ENCODE measurements at places on chromosomes 3 and 15.

- no peak for DNase-seq
Measured at GRCh38 chr15:40775740-40776536, 6.2 kb downstream of the C15orf62 start.

DNA sequence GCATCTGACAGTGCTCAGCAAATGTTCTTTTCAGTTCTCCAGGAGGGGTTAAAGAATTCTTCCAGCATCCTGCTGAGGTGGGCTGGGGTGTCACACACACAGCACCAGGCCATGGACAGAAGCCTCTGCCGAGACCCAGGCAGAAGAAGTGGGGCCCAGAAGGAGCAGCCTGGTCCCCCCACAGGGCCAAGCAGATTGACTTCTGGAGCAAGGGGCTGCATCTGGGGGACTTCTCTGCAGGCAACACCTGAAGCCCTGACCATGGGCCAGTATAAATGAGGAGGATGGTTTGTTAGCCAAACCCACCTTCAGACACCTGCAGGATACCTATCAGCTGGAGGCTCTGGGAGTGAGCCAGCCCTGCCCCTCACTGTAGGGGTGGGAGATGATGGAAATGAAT, 16.2 kb upstream of the TMEM40 start:
- no peak for DNase-seq

DNA sequence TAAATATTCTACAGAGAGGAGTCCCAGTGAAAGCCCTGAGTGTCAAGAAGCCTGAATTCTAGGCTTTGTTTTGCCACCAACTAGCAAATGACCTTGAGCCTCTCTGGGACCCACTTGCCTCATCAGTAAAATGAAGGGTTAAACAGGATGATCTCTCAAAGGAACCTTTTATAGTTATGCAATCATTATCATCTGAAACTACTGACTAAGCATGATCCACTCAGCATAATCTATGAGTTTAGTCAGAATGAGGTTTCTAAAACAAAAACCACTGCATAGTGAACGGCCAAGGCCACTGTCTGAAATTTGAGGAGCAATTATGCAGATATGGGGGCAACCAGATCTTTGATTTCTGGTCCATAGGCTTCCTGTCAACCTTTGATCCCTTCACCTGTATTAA, 319.0 kb downstream of the MECOM start:
- DNase-seq = no peak

DNA sequence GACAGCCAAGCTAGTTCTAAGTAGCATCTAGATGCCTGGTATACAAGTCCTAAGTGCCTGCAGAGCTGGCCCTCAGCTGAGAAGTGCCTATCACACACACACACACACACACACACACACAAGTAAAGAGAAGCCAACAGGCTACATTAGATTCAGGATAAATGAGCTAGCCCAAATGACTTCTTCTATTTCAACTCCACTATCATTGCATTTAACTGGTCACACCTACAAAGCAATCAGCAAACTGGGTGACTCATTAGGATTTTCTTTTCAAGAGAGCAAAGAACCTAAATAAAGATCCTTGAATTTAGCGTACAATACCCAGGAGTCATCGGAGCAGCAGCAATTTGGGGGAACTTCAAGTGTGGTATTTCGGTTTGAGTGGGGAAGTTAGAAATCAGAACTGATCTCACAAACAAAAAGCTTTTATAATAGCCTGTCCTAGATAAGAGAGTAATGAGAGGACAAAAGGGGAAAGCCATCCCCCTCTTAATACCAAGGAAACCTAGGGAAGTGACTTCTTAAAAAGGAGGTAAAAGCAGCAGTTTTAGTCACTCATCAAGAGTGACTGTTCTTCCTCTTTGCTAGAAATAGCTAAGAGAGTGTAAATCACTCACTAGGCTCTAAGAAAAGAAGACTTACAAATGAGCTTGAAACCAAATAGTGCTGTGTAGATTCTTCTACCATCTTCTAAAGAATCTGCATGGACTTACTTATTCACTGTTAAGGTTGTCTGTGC, 112.7 kb downstream of the TNIK start:
- DNase-seq = no peak

GRCh38 chr15:78182821-78183220, 33.7 kb downstream of the IDH3A start:
- no peak for DNase-seq

DNA sequence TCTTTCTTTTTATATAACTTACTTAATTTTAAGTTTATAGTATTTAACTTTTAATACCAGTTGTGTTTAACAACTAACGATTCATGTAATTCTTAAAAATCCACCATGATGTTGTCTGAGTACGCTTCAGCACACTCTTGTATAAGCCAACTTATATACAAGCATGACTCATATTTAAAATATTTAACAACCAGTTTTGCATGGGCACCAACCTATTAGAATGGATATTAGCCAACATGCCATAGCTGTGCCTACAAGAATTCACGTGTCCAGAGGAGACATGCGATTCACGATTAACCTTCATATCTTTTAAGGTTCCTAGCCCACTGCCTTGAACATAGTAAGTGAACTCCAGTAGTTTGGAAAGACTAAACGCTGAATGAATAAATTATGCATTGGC, 1023.2 kb downstream of the TBL1XR1 start:
- no peak for DNase-seq

- no peak for DNase-seq
Measured at GRCh38 chr3:132435224-132435910, 18.1 kb downstream of the DNAJC13 start.

DNA sequence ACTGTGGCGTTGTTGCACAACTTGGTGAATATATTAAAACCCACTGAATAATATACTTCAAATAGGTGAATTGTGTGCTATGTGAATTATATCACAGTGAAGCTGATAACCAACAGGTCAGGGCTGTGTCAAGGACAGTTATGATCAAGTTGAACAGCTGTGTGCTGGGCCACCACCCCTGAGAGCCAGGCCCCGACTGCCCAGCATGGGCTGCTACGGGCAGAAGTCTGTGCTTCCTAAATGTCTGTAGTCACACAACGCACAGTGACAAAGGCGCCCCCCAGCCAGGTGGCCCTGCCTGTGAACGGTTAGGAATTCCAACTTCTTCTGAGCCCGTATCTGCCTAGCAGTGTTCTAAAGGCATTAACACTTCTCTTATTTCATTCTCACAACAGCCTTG, 32.8 kb downstream of the TKT start:
- DNase-seq = no peak

- DNase-seq = no peak
Measured at GRCh38 chr3:132879656-132880055, 157.4 kb upstream of the NPHP3 start.

GRCh38 chr3:30775040-30775439, 119.4 kb downstream of the GADL1 start:
- DNase-seq = no peak

GRCh38 chr15:84982301-84982920, 755 bp downstream of the PDE8A start:
- DNase-seq = peak; percentile 25

DNA sequence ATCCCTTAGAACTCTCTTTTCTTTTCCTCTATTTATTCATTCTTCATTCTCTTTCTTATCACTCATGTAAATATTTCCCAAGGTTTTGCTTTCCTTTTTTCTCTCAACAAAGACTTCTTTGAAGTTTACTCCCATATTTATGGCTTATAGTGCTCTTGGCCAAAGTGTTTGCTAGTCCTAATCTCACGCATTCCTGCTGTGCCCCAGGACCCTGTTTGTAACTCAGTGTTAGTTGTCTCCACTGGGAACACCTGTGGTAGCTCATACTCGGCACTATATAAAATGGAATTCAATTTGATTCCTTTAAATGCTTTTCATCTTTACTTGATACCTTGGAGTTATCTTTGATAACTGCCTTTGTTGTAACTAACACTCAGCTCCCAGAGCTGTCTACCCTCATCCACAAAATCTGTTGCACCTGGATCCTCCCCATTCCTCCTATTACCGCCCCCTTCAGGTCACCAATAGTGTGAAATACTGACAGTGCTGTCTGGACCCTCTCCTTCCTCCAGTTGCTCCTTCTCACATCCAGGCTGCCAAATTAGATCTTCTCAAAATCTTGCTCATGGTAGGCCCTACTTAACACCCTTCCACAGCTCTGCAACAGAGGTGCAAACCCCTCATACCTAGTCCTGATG, 76.8 kb downstream of the TIGIT start:
- no peak for DNase-seq

- DNase-seq = no peak
Measured at GRCh38 chr3:118949113-118949760, 85.4 kb downstream of the IGSF11 start.

- no peak for DNase-seq
Measured at GRCh38 chr15:61530769-61531168, 301.7 kb upstream of the RORA start.

GRCh38 chr15:39530480-39531342, 50.2 kb upstream of the THBS1 start:
- DNase-seq = no peak

GRCh38 chr3:154971771-154972326, 108.3 kb upstream of the MME start:
- DNase-seq = no peak

DNA sequence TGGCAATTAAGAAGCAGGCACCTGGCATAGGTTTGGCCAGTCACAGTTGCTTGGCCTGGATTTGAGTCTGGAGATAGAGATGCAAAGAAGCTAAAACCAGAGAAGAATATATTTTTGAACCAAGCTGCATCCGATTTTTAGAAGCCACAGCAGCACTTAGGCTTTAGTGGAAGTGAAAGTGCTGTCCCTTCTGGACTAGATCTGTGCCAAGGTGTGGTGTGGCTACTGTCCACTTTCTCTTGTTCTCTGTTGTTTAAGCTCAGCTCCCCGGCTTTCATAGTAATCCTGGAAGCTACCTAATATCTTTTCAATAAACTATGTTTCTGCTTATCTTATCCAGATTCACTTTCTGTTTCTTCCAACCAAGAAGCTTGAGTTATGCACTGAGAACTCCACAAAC, 183.4 kb upstream of the THRB start:
- DNase-seq = no peak

GRCh38 chr3:42071904-42072812, 19.0 kb upstream of the TRAK1 start:
- no peak for DNase-seq

- no peak for DNase-seq
Measured at GRCh38 chr3:154334973-154335420, 10.7 kb upstream of the DHX36 start.

DNA sequence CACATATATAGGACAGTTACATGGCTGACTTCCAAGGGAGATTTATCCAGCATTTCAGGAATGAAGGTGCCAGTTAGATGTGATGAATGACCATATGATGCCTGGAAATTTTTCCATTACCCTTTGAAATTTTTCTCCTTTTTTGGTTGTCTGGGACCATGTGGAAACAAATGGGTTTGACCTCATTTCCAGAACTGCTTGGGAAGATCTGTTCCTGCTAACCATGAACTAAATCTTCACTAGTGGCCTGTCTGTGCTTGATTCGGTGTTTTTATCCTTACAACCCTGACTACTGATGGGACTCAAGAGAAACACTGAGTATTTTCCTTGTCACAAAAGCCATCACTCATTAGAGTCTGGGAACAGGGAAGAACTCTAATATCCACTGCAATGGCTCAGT, 409.4 kb downstream of the PDCD6IP start:
- DNase-seq = no peak

DNA sequence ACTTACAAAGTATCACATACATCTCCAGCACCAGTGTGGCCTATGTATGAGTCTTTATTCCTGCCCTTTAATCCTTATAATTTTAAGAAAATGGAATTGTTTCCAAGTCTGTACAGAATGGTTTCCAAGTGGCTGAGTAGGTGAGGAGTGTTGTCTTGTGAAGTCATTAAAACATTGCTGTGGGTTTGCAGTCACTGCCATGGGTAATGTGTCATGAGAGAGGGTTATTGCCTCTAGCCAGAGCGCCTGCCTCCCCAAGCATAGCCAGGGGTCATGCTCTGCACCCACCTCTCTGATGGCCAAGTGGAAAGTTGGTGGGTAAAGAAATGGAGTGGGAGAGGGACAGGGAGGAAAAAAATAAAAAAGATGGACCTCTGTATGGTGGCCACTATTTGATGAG, 25.3 kb downstream of the TRAK1 start:
- no peak for DNase-seq

- DNase-seq = no peak
Measured at GRCh38 chr3:95277613-95278012, 1214.8 kb downstream of the NSUN3 start.

- no peak for DNase-seq
Measured at GRCh38 chr3:148906667-148907066, 41.6 kb downstream of the CPA3 start.

- DNase-seq = no peak
Measured at GRCh38 chr3:46866032-46866595, 2.9 kb upstream of the MYL3 start.

DNA sequence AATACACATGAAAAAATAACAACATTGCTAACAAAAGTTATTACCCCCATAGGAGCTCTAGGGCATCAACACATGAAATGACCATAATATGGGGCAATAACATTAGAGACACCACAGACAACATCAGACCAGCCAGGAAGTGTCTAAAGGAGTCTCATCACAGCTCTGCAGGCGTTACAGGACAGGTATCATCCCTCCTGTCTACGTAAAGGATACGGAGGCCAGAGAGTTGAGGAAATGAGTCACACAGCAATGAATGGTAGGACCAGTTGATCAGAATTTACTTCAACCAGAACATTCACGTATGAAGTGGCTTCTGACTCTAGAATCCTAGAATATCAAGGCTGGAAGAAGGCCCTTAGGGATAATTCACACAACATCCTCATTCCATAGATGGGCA, 1.8 kb downstream of the NME9 start:
- DNase-seq = no peak

GRCh38 chr3:31791090-31791430, 190.0 kb downstream of the OSBPL10 start:
- DNase-seq = no peak

DNA sequence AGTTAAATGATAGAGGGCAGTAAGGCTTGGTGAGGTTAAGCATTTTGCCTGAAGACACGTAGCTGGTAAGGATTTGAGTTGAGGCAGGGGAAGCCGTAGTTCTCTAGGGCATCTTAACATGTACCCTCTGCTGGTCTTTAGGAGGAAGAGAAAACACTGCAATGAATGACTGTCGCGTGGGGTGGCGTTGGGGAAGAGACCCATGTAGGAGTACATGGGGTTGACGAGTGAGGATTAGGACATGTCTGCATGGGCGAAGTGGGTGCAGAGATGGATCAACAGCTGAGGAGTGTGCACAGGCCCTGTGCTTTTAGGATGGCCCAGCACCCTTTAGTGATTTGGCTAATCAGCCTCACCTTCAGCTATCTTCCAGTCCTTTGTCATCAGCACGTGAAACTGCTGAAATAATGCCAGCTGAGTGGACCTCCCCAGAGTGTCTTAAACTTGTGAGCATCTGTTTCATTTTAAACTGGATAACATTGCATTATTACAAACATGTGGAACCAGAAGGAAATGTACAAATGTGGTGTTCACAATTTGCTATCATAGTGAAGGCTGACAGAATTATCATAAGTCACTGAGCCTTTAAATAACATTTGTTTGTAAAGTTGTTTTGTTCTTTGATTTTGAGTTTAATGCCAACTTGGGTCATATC, 15.3 kb downstream of the P2RY14 start:
- DNase-seq = no peak

DNA sequence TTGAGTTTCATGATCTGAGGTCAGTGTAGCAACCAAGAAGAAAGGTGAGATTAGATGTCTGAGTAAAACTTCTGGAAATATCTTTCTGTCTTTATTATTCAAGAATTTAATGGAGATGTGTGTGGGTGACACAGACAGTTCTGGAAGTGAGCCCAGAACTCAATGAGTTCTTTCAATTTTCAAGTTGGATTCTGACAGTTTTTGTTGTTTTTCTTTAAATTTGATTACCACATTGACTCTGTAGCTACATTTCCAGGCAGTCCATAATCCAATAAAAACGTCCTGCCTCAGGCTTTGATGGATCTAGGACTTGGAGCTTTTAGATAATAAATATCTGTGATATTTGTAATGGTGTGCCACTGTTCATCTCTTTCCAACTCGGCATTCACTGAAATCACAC, 3.9 kb upstream of the PARP14 start:
- no peak for DNase-seq
